ENCODE measurements at places on chromosomes 2 and 18.

DNA sequence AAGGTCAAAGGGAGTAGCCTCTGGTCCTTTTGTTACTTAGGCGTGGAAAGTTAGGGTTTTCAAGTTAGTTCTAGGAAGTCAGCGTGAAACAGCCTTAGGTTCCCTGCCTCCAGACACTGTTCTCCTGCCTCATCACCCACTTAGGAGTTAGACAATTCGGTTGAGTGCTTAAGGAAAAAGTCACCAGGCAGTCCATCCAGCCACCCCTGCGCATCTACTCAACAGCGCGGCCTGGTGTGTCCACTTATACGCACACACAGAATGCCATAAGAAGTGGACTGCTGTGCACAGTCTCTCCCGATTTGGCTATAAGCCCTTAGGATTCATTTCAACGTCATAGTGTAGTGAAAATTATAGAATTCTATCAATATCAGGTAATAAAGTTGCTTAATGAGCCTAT is 470.8 kb upstream of the TNP1 start:
- no peak for DNase-seq

GRCh38 chr18:76475450-76476194 is 19.4 kb downstream of the ZNF516 start:
- no peak for DNase-seq

- DNase-seq = no peak
These were observed 1.5 kb upstream of the BCL2L11 start for GRCh38 chr2:111118981-111119821.

GRCh38 chr2:217248312-217248935 is 388.6 kb upstream of the TNP1 start:
- no peak for DNase-seq

DNA sequence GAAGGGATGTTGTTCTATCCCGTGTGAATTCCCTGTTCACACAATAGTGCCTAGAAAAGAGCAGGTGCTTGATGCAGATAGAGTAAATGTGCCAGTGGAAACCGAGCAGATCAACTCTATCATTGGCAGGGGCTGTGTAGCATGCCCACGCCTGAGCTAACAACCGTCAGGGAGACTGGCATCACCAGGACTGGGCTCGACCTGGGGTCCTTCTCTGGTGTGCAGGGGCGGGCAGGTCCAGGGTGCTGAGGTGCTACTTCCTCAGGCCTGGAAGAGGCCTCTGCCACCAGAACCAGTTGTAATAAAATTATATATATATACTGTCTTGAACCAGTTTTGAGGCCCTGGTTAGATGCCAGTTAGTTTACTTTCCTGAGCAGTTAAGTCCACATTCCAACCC is 11.8 kb upstream of the MAL start:
- DNase-seq = no peak

DNA sequence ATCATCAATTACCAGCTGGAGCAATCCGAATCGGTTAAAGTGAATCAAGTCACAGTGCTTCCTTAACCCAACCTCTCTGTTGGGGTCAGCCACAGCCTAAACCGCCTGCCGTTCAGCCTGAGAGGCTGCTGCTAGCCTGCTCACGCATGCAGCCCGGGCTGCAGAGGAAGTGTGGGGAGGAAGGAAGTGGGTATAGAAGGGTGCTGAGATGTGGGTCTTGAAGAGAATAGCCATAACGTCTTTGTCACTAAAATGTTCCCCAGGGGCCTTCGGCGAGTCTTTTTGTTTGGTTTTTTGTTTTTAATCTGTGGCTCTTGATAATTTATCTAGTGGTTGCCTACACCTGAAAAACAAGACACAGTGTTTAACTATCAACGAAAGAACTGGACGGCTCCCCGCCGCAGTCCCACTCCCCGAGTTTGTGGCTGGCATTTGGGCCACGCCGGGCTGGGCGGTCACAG is 496 bp upstream of the ITGA4 start:
- DNase-seq = peak; percentile 34

DNA sequence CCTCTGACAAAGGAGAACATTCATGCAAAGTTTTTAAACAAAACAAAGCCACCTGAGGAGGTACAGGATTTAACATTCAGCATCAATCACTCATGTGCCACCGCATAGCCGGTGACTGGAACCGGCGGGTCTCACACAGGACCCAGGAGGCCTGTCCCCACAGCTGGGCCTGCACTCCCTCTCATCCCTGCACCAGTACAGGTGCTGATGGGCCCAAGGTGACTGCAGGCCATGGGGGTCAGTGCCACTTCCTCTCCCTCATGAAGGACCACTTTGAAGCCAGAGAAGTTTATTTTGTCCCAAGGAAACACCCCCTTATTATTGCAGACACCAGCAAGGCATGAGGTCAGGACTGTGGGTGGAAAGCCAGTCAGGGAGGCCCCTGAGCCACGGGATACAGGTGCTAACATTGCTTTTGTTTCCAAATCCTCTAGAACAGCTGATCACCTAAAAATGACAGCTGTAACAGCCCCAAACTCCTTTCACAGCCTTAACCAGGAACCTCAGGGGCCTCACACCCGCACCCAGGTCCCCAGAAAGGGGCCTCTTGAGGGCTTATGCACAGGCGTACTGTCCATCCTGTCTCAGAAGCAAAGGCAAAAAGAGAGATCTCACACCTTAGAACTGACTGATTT is 14.0 kb downstream of the PARD6G start:
- no peak for DNase-seq

- no peak for DNase-seq
These were observed 120.6 kb upstream of the EML6 start for GRCh38 chr2:54602736-54603322.

DNA sequence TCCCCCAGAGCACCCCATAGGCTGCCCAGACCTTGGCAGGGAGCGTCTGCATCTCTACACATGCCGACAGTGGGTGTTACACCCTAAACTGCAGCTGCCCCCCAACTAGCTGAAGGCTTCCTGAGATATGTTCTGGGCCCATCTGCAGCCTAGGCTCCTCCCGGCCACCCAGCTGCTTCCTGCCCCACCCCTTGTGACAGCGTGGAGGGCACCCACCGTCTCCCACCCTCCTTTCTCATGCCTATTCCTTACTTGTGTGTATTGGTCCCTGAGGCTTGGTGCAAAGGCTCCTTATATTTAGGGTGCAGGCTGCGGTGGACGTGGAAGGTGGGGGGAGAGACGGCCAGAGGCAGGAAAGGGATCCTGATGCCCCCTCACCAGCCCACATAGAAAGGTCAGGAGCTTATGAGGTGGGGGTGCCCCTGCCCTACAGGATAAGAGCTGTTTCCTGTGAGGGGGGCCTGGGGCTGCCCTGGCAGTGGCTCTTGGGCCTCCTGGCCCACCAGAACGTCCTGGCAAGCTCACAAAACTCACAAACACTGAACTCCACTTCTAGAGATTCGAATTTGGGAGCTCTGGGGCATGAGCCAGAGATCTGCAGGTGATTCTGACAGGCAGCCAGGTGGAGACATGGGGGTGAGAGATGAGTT is 7.3 kb upstream of the PROM2 start:
- no peak for DNase-seq

DNA sequence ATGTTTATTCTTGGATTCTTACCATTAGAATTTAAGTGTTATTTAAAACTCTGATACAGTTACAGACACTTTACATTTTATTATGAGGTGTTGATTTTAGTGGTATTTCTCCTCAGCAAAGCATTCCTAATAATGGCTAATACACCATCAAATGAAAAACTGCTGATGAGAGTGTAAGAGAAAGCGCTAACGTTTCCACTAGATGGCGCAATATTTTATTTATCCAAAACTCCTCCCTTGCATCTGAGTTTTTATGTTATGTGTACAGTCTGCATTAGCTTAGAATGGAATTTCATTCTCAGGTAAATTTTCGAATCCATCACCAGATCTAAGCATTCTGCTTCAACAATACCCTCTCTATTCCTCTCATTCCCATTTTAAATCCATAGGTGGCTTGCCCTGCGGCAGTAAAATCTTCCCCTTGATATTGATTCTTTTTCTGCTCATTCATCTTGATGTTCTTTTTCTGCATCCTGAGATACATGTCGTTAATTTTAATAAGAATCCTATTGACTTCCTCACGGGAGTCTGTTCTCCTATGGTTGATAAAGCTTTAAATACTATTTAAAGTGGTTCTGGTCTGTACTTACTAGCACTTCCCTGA is 53.9 kb downstream of the PRKRA start:
- DNase-seq = no peak
